Activated naive CD8-positive, alpha-beta T cell treated with anti-CD3 and anti-CD28 coated beads, Interleukin-2, amount 50 U/mL, for 24 hours (primary cell): ENCODE measurements at places on chromosomes 2 and 18.
A peak's percentile ranks its signal among the peaks of the same experiment; 100 is the strongest.

- no peak for DNase-seq
Measured at GRCh38 chr2:105872830-105873229, 128.1 kb downstream of the NCK2 start.

- DNase-seq: no peak
Measured at GRCh38 chr2:239394346-239394945, 6.4 kb downstream of the HDAC4 start.

DNA sequence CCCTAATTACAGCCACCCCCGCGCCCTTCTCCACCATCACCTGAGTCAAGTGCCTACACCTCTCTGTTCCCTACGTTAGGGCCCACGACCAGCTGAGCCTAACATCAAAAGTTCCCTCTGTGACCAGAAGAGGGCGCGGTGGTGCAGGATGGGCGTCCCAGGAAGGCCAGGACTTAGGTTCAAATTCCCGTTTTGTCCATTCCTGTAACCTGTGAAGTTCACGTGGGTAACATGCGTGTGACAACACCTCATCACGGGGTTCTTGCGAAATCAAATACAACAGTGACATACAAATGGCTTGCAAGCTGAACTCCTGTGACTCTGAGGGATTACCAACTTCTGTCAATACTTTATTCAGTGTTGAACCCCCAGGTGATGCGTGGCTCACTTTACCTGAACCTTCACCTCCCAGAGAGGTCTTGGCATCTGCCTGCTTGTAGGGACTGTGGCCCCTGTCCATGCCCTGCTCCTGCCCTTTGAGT lies 207.9 kb downstream of the ARL4C start:
- DNase-seq: peak; percentile 81

GRCh38 chr18:34956663-34957062 lies 84.5 kb upstream of the MAPRE2 start:
- DNase-seq: no peak

DNA sequence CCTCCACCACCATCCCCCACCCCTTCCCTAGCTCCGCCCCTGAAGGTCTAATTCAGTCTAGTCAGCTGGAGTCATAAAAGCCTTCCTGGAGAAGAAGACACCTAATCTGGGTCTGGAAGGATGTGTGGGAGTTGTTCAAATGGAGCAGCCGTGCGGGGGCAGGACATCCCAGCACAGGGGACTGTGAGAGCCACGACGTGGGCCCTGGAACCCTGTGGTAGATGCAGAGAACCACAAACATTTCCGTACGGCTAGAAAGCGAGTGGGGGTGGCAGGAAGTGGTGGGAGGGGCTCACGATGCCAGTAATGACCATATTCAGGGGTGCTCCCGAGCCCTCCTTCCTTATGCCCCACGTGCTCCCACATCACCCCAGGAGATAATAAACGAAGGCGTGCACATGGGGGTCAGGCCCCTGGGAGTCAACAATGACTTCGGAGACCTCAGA lies 20.9 kb upstream of the COL6A3 start:
- peak; percentile 82 for DNase-seq

DNA sequence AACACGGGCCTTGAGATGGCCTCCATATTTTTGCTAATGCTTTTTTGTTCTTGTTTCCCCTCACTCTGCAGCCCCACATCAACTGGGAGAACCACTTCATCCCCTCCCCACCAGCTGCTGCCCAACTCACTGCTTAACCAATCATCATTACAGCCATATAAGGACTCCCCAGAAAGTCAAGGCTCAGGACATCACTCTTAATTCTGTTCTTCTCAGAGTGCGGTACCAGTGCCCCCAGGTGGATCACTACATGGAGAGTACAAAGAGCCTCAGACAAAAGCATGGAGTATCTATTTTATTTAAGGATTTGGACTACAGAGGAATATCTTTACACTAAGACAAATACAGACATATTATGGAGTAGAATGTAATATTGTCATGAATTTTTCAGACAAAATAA lies 340.6 kb downstream of the PAX3 start:
- DNase-seq: no peak

DNA sequence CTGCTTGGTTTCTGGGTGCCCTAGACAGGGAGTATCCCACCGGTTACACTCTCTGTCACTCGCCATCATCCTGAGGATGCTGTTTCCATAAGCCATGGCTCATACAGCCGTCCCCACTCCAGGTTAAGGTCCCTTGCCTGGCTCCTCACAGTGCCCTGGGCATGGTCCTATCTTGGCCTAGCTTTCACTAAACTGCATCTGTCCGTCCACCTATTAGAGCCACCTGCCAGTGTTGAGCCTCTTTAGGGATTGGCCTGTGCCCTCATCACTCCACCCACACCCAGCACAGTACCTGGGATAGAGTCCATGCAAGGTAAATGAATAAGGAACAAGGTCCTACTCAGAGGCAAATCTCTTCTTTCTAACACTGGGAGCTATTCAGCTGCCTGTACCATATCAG lies 320.1 kb downstream of the GBX2 start:
- DNase-seq: no peak

DNA sequence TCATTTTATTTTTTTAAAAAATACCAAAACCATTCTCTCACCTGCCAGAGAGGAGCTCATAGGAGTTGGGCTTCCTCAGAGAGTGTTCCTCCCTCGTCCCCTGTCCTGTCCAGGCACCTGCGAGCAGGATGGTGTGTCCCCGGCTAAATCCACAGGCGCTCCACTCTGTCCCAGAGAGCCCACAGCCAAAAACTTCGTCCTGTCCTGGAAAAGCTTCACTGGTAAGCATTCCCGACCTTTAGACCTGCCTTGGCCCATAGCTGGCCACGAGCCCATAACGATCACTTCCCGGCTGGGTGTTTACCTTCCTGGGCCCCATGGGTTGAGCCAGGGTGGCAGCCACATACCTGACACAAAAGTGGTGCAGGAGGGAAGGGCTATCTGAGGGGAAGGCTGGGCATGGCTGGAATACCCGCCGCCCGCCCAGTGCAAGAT lies at the start of gene NGEF:
NGEF (minus strand) TSS at position 230 of the 435 bp plus-strand sequence. CDS start 38,366 bp downstream, outside the sequence.
- DNase-seq: no peak

- no peak for DNase-seq
Measured at GRCh38 chr2:239846789-239847676, 178.1 kb downstream of the NDUFA10 start.

- no peak for DNase-seq
Measured at GRCh38 chr2:212495046-212495445, 43.6 kb downstream of the ERBB4 start.

GRCh38 chr18:3223356-3223755 lies 3.6 kb upstream of the MYOM1 start:
- DNase-seq: no peak

- no peak for DNase-seq
Measured at GRCh38 chr18:42756214-42756613, 359.3 kb downstream of the RIT2 start.

GRCh38 chr2:237876951-237877491 lies 17.6 kb downstream of the RAMP1 start:
- no peak for DNase-seq

DNA sequence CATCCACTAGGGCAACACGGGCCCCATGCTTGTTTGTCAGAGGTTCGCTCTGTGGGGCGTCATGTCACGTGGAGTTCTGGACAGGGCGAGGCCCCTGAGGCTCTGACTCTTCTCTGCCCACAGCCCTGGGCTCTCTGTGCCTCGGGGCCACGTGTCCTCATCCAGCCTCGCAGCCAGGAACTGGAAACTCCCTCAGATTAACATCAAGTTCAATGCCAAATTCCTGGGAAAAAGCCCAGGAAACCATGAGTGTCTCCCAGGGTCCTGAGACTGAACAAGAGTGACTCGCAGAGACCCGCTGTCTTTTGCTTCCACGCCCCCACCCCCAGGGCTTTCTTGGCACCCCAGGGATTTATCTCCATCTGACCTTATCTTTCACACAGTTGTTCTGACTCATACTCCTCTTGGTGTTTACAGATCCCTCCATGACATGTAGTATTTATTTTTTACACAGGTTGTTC lies 174.0 kb upstream of the PIEZO2 start:
- DNase-seq: no peak

DNA sequence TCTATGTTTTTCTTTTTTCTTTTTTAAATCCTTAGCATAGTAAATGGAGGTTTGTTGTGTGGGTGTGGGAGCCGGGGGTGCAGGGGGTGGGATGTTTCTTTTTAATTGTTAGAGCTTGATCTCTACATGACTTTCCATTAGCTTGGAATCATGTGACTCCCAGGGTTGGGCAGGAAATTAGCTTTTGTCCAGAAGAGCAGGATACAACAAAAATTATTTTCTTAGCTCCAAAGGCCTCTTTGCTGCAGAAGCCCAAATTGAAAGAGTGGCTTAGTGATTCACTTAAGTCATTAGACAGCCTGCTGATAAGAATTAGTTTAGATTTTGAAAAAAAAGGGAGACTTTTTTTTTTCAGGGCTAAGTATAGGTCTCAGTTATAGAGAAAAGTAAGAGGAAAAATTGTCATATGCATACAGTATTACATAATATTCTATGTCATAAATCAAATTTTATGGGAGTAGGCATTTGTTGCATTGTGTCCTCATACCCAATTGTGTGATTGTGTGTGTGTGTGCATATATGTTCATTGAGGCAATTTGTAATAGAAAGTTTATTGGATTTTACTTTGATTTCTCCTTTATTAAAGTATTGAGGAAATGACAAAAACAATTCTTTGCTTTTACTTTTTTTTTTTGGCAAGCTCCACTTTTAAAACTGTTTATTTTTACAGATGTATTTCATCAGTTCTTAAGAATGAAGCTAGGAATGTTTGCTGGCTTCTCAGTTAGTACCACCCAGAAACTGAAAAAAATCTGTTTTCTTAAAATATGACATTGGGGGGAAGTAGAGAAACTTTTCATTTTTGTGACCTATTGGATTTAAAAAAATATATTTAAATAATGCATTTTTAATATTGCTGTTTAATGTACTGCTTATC lies 47.4 kb downstream of the TSPYL6 start:
- DNase-seq: no peak

- DNase-seq: no peak
Measured at GRCh38 chr2:169036736-169037440, 5.8 kb upstream of the ABCB11 start.

GRCh38 chr2:129248198-129248597 lies 731.3 kb upstream of the RAB6C start:
- no peak for DNase-seq

GRCh38 chr18:35942133-35942532 lies 30.3 kb upstream of the RMP24 start:
- DNase-seq: no peak

- no peak for DNase-seq
Measured at GRCh38 chr2:61157371-61158003, 4.5 kb upstream of the C2orf74 start.

GRCh38 chr2:5285872-5286769 lies 406.1 kb upstream of the SOX11 start:
- no peak for DNase-seq

- DNase-seq: no peak
Measured at GRCh38 chr2:85772019-85772745, 18.4 kb downstream of the ATOH8 start.

- no peak for DNase-seq
Measured at GRCh38 chr2:144409241-144409640, 110.7 kb downstream of the ZEB2 start.

DNA sequence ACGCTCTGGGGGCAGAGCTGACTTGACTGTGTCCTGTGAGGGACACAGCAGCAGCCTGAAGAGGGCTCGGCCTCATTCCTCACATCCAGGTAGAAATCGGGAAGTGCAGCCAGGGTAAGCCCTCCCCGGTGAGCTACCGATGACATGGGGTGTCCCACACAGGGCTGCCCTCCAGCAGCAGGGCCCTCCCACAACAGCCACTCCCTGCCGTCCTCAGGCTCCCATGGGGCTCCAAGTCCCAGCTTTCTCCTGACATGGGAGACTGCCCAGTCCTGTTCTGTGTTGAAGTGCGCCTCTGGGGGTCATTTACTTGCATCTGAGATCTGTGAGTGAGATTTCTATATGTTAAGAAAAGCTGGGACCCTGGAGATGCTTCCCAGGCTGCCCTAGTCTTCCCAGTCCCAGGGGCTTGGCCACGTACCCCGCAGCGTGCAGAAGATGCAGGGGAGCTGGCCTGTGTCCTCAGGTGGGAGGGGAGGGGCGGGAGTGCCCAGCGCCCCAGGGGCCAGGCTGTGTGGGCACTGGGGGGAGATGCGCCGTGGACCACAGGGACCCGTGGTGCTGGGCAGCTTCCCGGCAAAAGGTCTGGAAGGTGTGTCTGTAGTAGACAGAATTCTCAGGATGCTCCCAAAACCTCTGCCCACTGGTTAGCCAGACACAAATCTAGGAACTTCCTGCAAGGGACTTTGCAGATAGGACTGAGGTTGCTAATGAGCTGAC lies 87.9 kb downstream of the FAM168B start:
- no peak for DNase-seq

DNA sequence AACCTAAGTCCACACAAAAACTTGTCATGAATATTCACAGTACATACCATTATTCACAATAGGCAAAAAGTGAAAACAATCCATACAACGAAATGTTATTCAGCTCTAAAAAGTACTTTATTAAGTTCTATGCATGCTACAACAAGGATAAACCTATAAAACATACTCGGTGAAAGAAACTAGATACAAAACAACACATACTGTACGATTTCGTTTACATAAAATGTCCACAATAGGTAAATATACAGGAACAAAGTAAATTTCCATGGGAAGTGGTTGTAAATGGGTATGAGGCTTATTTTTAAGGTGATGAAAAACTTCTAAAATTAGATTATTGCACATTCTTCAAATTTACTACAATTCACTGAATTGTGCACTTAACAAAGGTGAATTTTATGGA lies 8.0 kb downstream of the DSC3 start:
- no peak for DNase-seq

- no peak for DNase-seq
Measured at GRCh38 chr2:129905664-129906081, 73.8 kb upstream of the RAB6C start.

DNA sequence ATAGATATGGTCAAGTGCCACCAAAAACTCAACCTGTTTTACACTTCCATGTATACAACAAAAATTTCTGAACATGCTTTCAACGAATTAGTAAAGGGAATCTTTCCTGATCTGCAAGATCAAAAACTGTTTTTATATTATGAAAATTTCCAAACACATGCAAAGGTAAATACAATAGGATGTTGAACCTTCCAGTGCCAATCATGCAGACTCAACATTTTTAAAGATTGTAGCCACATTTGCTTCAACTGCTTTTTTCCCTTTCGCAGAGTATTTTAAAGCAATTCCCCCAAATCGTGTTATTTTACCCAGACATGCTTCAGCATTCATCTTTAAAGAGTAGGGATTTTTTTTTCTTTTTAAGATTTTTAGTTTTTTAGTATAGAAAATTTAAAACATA lies 40.3 kb downstream of the UBR3 start:
- DNase-seq: no peak

DNA sequence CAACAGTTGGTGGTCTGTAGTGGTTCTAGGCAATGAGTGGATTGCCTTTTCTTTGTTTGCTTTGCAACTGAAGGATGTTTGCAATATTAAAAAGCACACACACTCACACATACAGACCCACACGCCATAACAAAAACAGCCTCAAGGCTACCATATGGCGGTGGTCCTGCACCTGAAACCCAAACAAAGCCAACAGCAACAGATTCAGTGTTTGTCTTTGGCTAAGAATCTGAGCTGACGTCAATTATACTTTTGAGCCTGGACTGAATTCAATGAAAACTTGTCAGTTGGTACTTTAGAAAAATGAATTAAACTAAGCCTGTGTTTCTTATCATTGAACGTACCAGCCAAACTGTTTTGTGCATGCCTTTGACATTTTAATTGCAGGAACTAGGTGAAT lies 65.0 kb upstream of the NYAP2 start:
- DNase-seq: no peak

GRCh38 chr2:37627710-37628109 lies 43.7 kb downstream of the CDC42EP3 start:
- no peak for DNase-seq

- no peak for DNase-seq
Measured at GRCh38 chr2:159960414-159960813, 102.0 kb downstream of the PLA2R1 start.
